ENCODE measurements at places on chromosomes 3 and 15.

GRCh38 chr15:87118846-87119245 lies 1039.2 kb downstream of the AGBL1 start:
- no peak for DNase-seq

DNA sequence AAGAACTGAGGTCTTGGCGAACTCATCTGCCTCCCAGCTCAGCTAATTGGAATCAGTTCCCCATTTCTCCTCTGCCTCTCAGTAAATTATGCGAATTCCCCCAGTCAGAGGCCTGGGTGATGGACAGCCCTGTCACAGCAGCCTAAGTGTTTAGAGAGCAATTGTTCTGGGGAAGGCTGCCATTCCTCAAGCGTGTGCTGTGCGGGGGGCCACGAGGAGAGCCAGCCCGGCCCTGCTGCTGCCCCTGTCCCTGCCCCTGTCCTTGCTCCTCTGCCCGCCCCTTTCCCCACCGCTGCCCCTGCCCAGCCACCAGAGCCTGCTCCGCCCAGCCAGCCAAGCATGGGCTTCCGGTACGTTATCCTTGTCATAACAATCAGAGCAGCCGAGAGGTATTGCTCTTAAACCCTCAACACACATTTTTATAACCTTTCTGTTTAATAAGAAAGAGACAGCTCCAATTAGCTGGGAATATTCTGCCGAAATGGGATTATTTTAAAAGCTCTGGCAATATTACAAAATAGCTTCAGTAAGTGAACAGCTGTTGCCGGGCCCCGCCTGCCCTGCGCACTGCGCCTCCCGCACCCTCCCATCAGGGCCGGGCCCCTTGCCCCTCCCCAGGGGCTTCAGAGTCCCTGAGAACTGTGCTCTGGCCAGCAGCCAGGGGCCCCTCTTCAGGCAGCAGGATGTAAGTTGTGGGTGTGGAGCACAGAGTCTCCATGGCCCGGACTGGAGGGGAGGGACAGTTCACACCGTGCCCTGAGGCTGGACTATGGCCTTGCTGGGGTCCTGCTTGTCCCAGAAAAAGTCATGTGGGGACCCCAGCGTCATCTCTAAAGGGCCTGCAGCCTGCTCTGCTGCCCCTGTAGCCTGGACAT lies 12.4 kb upstream of the CACNA2D2 start:
- no peak for DNase-seq

DNA sequence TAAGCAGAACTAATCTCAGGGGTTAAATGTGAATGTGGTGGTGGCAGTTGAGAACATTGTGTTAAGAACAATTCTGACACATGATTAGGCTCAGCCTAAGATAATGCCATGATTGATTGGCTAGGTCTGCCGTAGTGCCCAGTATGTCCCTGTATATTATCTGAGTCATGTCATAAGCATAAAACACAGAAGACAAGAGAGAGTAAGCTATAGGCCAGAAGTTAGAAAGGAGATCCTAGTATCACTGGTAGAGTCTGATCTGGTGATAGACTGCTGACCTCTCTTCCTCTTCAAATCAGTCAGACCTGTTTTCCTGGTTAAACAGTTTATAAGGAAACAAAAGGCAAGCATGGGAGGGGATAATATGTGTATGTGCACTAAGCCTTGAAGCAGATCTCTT lies 30.1 kb upstream of the ATP8B4 start:
- no peak for DNase-seq

DNA sequence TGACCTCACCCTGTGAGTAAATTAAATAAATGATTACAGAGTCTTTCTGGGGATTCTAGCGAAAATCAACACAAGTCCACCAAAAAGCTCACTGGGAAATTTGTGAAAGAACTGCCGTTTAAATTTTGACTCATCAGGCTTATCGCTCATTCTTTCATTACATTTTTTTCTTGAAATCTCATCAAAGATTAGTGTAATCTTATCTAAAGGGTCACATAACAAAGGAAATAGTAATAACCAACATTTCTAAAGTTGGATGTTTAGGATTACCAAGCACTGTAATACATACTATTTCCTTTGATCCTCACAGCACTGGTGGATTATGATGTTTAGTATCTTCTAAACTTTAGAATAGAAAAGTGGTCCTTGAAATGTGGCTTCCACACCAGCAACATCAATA lies 111.1 kb upstream of the CBLB start:
- DNase-seq: no peak

DNA sequence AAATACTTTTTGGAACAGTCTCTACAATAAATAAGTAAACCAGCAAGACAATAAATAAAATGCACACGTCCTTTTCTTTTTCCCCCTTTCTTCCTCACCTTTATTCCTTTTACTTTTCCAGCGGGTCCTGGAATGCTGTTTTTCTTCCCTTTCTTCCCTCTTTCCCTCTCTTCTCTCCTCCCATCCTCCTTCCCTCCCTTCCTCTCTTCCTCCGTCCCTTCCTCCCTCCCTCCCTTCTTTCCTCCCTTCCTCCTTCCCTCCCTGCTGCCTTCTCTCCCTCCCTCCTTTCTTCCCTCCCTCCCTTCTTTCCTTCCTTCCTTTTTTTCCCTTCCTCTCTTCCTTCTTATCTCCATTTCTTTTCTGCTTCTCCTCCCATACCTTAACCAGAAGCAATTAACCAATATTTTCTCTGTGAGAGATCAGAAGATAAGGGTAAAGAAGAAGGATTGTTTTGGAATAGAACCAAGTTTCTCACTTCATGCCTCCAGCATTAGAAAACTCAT lies 3.3 kb upstream of the IL17RE start:
- DNase-seq: no peak

- DNase-seq: no peak
Observed at GRCh38 chr3:46482632-46483350, 15.0 kb upstream of the RTP3 start.

DNA sequence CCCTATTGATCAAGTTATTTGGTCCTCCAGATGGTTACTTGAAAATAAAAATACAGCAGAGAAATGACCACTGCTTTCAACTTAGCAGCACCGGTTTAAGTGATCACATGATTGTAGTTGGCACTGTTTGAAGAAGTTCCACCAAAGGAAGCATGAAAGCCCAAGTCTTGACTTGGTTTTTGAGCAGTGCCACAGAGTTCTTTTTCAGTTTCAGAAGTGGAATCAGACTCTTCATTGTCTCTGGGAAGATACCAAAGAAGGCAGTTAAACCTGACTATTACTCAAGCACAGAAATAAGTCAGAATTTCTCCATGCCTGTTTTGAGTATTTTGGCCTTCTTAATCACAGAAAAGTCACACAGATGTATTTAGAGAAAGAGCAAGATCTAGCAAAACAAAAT lies 66.7 kb downstream of the BBX start:
- no peak for DNase-seq

DNA sequence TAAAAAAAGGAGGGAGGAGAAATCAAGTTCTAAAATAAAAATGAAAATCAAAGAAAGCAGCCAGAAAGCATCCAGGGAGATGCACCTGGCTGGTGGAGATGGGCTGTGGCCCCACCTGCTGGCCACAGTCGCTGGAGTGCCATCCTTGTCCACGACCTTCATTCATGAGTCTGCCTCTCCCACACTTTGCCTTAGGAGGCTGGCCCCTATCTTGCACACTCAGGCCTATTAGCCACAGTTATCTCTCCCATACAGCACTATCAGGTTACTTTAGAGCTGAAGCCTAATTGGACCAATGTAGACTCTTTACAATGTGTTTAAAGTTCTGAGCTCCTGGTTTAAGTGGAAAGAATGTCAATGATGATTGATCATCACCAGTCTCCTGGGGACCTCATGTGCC lies 392.0 kb upstream of the RORA start:
- no peak for DNase-seq

DNA sequence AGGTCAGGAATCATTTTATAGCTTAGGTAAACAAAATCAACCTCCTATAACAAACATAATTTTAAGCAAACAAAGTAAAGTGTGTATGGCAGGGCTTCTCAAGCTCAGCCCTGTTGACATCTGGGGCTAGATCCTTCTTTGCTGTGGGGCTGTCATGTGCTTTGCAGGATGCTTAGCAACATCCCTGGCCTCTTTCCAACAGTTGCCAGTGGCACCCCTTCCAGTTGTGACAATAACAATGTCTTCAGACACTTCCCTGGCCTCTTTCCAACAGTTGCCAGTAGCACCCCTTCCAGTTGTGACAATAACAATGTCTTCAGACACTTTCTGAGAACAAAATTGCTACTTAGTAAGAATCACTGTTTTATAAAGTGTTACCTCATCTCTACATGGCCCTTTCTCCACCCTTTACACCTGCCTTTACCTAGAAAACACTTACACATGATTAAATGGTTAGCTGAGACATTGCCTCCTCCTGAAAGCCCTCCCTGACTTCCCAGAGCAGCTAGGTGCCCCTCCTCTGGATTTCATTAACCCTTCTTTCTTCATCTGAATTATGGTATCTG lies 194.0 kb upstream of the LMCD1 start:
- DNase-seq: no peak

DNA sequence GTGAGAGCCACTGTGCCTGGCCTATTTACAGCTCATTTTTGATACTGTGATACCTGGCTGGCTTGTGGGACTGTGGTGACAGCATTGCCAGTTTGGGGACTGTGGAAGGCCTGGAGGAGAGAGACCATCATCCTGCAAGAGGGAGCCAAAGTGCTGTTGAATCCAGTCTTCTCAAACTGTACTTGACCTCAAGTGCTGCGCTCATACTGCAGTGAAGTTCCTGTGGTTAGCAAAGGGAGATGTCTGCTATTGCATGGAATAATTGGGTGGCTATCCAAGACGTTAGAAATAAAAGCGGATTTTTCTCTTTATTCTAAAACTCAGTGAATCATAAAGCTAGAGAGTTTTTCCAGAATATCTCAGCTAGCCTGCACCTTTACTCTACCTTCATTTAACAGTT lies 83.4 kb downstream of the CCK start:
- DNase-seq: no peak

- DNase-seq: no peak
Observed at GRCh38 chr15:76861815-76862397, 43.2 kb downstream of the SCAPER start.

DNA sequence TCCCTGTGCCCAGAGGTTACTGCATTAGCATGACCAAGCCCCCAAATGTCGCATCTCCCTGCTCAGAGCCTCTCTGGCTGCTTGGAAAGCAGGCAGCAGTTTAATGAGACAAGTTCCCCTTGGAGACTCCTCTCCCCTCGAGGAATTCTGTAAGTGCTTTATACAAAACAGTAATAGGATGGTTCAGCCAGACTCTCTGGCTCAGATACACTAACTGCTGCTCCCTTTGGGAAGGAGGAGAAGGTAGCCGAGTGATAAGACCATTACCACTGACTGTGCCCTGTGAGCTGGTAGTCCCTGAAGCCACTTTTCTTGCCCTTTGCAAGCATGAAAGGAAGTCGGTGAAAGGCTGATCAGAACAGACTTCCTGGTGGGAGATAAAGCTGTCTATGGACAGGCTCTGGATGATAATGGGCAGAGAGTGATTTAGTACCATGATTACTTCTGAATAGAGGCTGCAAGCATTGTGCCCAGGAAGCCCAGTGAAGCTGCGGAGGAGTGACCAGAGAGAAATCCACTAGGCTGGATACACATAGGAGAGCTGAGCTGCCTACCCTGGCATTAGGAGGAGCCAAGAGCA lies 100.8 kb downstream of the SEMA6D start:
- DNase-seq: no peak

DNA sequence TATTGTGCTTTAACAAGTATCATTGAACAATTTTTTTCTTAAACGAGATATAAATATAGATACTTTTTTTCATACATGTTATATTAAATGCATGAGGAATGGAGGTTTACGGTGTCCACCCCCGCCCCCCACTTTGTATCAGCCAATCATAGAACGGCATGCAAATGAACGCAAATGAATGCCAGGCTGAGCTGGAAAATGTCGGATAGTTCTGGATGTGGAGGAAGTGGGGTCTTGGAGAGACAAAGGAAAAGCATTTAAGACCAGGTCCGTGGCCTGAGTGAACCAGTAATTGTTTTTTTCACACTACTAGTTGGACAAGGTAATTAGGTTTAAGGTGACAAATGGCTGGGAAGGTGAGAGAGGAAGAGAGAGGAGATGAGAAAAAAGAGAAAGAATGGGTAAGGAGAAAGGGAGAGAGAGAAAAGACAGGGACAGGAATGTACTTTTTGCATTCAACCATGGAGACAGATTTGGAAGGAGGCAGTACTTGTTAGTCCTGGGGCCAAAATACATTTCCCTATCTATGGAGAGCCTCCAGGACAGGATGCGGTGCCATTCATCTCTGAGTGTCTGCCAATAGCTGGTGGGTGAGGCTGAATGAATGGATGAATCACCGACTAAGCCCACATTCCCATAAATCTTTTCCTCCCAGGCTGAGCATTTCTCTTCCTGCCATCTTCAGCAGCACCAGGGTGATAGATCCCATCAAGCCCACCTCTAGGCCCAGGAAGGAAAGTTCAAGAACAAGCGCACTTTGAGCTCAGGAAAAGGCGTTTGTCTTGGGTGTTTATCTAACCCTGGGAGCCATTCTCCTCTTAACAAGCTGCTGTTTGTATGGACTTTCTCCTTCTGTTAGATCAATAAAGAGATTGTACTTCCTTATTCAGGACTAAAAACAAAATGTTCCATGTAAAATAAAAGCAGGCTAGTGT lies 1.4 kb upstream of the RAD18 start:
- no peak for DNase-seq

DNA sequence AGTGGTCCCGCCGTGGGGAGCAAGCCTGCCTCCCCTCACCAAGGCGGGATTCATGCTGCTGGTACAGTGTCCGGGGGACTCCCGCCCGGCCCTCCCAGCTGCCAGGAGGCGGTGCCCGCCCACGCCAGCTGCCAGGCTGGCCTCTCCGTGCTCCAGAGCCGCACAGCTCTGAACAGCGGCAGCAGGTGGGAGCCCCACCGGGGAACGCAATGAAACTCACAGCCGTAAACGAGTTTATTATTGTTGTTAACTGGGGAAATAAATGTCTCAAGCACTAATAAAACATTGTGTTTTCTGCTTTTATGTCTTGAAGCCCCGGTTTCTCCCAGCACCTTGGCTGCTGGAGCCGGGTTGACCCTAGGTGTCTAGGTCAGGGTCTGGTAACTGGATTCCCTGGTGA lies 317.7 kb upstream of the TLE3 start:
- DNase-seq: no peak

- no peak for DNase-seq
Observed at GRCh38 chr15:62760538-62760937, 282.0 kb upstream of the TPM1 start.

Data from activated CD4-positive, alpha-beta T cell treated with anti-CD3 and anti-CD28 coated beads, Interleukin-2, amount 50 U/mL, for 1 hour (primary cell).